Inflammatory macrophage treated with lipopolysaccharide for 4 hours (primary cell): ENCODE measurements at places on chromosomes 5 and 9.
A peak's percentile ranks its signal among the peaks of the same experiment; 100 is the strongest.

DNA sequence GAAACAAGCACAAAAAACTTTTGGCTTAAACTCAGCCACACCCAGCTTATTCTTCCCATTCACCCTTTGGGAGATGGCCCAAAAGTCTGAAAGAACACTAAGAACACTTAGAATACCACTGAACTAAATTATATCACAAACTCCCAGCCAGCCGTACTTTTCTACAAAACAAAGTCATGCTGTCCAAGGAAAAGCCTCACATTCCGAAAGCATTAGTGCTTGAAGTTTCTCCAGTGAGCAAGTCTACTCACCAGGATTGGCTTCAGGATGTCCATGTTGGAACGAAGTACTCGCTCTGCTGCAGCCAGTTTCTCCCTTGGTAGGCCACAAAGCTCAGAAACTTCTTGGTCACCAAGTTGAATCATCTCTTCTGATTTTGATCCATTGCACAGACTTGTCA is 69.7 kb downstream of the ABCA1 start:
- no peak for DNase-seq

DNA sequence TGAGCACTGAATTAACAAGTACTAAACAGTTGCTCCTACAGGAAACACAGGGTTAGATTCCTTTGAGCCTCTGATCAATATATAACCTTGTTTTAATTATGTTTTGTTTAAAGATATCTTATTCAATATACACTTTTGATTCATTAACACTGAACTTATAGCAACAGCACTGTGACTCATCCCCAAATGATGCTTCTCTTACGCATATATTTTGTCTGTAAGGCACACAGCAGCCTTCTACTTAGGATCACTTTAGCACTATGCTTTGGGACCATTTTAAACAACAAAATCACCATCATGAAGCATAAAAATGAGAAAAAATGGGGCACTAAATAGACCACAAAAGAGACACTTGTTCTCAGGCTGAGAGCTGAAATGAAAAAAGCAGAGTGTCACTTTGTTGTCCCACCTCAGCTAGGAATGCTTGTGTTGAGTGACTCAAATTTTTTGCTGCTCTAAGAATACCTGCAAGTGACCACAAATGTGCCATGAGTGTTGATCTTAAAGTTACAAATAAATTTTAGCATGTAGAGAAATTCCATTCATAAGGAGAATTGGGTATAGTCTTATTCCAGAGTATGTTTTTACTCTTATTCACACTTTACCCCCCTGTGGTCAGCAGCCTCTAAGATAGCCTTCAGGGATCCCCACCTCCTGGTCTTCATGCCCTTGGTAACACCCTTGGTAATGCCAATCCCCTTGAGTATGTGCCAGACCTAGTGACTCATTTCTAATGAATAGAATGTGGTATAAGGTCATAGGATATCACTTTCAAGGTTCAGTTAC is 252.7 kb upstream of the IL12B start:
- no peak for DNase-seq

- no peak for DNase-seq
Measured at GRCh38 chr9:14400658-14400995, 86.7 kb upstream of the NFIB start.

- no peak for DNase-seq
Measured at GRCh38 chr5:134007581-134008265, 2.9 kb upstream of the VDAC1 start.

DNA sequence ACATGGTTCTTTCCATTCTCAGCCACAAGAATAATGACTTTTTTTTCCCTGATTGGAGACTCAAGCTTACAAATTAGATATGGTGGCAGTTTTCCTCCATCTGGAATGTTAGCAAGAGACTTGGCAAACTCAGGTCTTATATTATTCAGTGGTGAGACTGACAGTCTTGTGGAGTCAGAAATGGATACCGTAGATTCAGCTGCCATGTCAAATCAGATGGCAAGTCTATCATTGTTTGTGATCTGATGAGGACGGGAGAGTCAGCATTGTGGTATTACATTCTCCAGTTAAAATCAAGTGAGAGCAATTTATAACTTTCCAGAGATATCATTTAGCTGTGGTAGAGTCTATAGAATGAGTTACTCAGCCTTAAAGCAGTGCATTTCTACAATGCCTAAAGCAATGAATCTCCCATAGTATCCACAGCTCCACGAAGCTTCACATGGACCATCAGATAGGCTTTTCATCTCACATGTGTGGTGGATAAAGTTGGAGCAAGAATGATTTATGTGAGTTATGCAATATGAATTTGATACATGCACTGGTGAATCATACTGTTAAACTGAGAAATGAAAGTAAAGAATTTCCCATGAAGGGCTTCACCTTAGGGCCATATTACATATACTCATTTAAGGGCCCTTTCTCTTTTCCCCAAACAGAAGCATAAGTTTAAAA is 430.6 kb downstream of the ZNF608 start:
- DNase-seq = no peak

- no peak for DNase-seq
Measured at GRCh38 chr9:130124085-130124860, 47.9 kb upstream of the NCS1 start.

- no peak for DNase-seq
Measured at GRCh38 chr5:59711310-59711709, 182.2 kb downstream of the PDE4D start.

- no peak for DNase-seq
Measured at GRCh38 chr9:91807643-91808246, 142.3 kb downstream of the ROR2 start.

DNA sequence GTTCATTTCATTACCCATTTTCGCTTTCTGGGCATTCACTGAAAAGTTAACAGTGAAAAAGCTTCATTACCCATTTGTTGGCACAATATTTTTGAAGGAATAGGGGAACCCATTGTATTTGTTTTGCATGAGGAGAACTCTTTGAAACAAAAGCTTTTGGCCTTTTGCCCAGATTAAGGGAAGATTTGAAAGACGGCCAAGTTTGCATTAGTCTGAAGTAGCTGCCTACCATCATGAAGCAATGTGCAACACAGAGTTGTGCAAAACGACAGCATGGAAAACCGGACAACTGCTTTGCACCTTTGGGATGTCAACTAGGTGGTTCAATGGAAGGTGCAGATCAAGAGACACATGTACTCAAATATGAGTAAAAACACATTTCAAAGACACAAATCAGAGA is 84.9 kb downstream of the TRPM3 start:
- no peak for DNase-seq

DNA sequence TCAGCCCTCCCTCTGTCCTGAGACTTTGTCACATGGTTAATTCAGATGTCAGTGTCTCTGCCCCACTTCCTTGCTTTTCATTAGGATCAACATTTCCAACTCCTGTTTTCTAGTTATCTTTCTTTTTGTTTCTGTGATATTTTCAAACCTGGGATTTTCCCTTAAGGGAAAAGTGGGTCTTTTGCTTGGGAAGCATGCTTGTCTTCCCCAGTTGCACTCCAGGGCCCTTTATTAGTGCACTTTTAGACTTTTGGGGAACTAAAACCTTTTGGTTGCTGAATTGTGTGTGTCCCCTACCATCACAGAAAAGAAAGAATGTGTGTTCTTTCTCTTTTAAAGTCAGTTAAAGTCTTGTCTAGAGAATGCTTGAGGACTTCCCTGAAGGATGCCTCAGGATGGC is 18.4 kb upstream of the GDNF start:
- no peak for DNase-seq

DNA sequence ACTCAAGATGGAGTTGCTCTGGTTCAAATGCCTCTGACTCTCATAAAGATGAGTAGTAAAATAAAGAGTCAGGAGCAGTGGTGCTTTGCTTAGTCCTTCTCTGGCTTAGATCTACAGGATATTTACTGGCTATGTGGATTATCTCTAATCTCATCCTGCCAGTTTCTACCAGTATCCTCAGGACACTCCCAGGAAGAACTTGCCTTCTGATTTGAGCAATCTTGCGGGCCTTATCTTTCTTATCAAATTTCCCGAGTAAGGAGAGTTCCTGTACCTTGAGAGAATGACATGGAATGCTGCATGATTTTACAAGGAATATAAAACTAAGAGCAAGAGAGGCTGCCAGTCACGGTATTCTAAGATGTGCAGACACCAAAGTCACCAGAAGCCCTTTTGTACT is 364.0 kb downstream of the ARHGEF28 start:
- DNase-seq = no peak

GRCh38 chr9:125747053-125747764 is at the start of gene PBX3:
TSS of gene PBX3 (plus strand) at chr9:125747373.
- DNase-seq = peak; percentile 48

DNA sequence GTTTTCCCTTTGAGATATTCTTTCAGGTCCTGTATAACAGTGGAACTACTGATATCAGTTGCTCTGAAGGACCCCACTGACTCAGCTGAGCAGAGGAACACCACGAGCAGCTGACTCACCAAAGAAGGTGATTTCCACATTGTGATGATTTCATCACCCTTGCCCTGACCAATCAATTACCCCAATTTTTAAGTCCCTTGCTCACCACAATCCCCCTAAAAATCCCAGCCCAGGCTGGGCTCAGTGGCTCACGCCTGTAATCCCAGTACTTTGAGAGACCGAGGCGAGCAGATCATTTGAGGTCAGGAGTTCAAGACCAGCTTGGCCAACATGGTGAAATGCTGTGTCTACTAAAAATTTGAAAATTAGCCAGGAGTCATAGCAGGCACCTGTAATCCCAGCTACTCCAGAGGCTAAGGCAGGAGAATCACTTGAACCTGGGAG is 125.3 kb upstream of the ABCA1 start:
- DNase-seq = peak; percentile 96

DNA sequence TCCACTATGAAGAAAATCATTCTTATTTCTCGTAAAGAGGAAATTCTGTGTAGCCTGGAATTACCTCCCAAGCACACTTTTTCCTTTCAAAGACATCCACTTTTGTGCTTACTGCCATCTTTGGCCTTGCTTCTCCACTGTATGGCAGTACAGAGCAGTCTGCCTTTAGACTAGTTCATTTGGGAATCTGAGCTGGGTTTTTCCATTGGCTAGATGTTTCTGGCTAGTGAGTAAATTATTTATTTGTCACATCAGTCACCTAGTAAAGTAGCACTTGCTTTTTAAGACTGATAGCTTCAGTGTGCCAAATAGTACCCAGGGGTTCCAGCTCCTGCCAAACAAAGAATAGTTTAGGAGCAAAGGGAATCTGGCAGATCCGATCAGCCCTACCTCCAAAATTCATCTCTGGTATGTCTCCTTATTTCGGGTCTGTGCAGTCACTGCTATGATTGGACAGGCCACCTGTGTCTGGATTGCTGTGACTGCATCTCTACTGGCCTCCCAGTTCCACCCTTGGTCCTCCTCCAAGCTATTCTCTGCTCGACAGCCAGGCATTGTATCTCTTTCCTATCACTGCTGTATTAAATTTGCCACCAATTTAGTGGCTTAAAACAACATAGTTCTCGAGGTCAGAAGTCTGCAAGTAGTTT is 97.6 kb downstream of the NUDT12 start:
- DNase-seq = no peak

DNA sequence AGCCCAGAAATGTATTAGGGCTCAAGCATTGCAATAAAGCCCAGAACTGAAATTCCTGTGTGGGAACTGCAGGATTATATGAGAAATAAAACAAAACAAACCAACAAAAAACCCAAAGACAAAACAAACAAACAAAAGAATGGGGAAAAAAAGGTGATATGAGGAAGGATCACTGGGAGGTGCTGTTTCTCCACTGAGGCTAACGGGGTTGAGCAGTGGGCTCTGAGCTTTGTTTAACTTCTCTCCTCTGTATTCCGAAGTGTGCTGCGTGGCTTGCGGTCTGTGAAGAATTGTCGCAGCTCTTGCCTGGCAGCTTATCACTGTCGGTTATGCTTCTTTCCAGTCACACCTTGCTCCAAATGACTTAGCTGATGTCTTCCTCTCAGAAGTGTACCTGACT is 106.3 kb downstream of the TENT4A start:
- no peak for DNase-seq

DNA sequence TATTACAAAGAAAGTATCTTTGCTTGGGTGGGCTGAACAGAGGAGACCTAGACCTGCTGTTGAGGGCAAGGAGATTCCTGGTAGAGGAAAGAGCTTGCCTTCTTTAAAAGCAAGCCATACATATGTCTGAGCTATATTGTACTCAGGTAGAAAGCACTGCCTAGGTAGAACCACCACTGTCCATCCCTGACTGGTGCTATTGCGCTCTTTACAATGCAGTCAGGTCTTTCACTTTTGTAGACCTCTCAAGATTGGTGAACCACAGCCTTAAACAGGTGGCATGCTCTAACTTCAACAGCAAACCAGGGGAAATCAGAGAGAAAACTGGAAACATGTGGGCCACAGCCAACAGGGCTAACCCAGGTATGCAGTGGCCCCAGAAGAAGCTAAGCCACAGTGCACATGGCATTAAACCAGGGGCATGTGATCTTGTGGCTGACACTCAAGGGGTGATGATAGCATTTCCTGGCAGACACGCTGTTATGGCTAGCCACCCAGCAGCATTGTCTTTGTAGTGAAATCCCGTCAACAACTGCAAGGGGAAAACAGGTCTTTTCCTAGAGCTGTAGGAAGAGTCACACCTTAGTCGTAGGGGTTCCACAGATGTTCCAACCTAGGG is 253.9 kb upstream of the PCSK5 start:
- DNase-seq = no peak

- no peak for DNase-seq
Measured at GRCh38 chr5:102691434-102691833, 63.7 kb upstream of the PAM start.

- DNase-seq = no peak
Measured at GRCh38 chr9:133026426-133026825, 4.4 kb upstream of the GTF3C5 start.

DNA sequence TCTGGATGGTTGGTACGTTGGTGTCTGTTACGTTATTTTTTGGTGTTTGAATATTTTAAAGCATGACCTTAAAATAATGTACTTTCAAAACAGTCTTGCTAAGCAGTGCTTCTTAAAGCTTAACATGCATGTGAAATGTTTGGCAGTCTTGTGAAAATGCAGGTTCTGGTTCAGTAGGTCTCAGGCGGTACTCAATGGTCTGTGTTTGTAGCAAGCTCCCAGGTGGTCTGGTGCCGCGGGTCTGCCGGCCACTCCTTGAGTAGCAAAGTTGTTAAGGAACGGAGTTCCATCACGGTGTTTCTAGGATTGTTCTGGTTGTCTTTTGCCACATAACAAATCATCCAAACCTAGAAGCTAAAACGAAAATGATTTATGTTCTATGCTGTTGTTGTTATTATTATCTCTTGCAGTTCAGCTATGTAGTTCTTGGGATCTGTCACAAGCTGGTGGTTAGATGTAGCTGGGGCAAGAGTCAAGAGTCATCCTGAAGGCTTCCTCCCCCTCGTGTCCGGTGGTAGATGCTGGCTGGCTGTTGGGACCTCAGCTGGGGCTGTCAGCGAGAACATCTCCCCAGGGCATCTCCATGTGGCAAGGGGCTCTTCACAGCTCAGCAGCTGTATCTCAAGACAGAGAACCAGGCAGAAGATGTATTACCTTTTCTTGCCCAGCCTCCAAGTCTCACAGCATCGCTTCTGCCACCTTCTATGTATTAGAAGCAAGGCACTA is 186.8 kb downstream of the PALM2AKAP2 start:
- no peak for DNase-seq

- DNase-seq = no peak
Measured at GRCh38 chr5:136132087-136132486, 558 bp upstream of the SMAD5 start.

DNA sequence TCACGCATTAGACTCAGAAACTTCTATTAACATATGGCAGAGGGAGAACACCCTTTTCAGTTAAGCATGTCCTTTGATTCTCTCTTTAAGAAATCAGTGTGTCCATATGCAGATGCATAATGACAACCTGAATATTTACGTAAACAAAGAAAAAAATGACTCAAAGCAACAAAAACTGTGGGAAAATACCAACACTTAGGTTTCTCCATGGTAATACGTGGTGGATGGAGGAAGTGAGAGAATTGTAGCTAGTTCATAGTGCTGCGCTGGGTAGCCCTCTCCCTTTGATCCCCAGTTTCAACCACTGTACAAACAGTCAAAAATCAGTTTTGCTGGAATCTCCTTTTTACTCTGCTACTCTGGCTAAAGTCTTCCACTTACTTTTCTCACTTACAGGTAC is 2.0 kb upstream of the MAP3K1 start:
- peak; percentile 84 for DNase-seq
